ENCODE measurements at places on chromosomes 4 and X.
A peak's percentile ranks its signal among the peaks of the same experiment; 100 is the strongest.

DNA sequence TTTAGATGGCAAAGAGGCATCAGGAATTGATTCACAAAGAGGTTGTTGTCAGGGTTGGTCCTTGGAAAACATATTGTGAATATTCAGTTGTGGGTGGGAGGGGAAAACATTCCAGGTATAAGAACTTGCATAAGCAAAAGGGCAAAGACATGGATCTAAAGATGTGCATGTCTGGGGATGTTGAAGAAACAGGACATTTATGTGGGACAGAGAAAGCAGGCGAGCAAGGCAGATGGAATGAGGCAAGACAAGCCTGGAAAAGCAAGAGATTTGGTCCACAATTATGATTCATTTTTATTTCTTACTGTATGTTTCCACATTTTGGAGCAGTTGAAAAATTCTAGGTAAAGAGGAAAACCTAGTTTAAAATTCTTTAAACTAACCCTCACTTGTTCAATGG lies 134.9 kb upstream of the CXXC4 start:
- DNase-seq: no peak

- DNase-seq: peak; percentile 32
Measured at GRCh38 chr4:8105306-8106100, 53.1 kb downstream of the ABLIM2 start.

- no peak for DNase-seq
Measured at GRCh38 chrX:5829469-5829868, 399.2 kb downstream of the NLGN4X start.

DNA sequence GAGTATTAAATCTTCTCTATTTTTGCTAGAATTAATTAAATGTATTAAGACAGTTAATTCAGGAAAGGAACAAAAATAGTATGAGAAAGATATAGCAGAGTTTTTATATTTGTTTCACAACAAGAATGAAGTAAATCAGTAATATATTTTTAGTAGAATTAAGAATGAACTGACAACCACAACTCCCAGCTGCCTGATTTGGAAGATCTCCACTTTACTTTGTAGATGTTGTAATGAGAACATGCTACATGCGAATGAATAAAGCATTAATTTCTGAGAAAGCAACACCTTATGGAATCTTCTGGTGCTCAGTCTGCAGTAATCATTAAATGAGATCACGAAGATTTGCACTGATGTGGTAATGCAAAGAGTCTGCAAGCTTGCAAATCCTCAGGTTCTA lies 695.6 kb upstream of the PCDH7 start:
- DNase-seq: no peak

- no peak for DNase-seq
Measured at GRCh38 chr4:37632836-37633235, 53.3 kb downstream of the RELL1 start.

DNA sequence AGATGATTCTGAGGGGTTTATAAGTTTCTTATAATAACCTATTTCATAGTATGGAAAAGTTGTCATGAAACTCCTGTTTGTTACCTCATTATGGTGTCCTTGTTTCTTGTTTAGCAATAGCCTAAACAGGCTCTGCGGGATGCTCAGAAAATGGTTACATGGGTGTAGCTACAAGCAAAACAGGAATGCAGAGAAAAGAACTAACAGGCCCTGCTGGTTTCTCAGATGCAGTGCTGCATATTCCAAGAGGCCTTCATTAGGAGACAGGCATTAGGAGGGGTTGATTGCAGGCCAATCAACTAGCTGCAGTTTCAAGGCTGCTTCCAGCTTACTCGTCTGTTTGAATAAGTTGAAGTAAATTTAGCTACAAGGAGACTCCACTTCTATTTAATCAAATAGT lies 37.6 kb upstream of the HPGD start:
- DNase-seq: no peak

DNA sequence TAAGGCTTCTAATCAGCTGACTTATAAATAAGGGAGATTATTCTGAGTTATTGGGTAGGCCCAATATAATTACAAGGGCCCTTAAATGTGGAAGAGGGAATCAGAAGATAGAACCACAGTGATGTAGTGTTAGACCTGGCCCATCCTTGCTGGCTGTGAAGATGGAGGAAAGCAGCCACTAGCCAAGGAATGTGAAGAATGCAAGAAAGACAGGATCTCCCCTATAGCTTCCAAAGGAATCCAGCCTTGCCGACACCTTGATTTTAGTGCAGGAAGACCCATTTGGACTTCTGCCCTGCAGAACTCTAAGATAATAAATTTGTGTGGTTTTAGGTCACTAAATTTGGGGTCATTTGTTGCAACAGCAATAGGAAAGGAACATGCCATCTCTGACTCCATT lies 150.6 kb downstream of the SPATA18 start:
- no peak for DNase-seq

GRCh38 chrX:102712981-102713625 lies 855 bp downstream of the GPRASP2 start:
- peak; percentile 71 for DNase-seq

DNA sequence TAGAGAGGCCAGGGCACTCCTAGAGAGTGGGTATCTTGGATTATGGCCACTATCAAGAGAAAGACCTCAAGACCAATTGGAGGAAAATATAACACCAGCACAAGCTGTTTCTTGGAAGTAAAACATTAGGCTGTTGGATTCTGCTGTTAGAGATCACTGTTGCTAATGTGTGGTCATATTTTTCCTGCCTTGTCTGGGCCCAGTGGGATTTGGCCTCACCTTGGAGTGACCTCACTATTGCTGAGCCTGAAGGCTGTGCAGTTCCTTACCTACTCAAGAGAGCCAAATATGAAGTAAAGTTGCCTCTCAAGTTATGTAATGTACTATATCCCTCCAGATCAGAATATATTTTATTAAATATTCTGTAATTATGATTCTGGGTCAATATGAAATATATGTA lies 355.4 kb upstream of the CTSO start:
- DNase-seq: no peak

- DNase-seq: no peak
Measured at GRCh38 chr4:58491620-58492019, 1381.4 kb upstream of the IGFBP7 start.

DNA sequence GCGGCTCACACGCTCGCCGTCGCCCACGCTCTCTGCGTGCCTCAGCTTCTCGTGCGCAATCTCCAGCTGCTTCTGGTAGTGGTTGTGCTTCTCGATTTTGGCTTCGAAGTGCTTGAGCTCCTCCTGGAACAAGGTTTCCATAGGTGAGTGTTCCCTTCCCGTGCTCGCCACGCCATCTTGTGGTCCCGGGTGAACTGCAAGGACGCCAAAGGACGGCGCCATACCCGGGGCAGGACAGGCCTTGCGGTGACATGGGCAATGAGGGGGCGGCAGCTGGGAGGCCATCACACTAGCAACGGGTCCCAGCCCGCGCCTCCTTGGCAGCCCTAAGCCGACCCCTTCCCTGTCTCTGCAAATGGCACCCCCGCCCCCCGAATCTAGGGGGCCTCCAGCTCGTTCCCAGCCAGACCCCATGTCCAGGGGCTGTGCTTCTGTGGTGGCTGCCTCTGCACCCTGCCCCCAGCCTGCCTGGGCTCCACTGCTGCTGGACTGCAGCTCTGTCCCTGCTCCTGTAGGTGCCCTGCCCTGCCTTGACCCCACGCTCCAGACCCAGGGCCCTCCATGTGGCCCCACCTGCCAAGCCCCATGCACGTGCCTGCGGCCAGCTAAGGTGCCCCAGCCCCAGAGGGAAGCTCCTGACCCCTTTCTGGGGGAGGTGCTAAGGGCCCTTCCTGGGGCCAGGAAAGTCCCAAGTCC lies 17.3 kb downstream of the LRPAP1 start:
- DNase-seq: no peak
